ENCODE measurements at places on chromosomes 16 and 17.

- H3K27ac ChIP-seq: peak overlapping the region; percentile 99
- peaks cover 79% of the 10 kb centered on the region for H3K4me1 ChIP-seq
- DNase-seq: peak; percentile 33
- H3K4me3 ChIP-seq: peak overlapping the region; percentile 89
Measured at GRCh38 chr17:40561871-40562611, 3.2 kb downstream of the CCR7 start.

- H3K4me3 ChIP-seq: peak overlapping the region; percentile 95
- DNase-seq: no peak
- peaks cover 74% of the 10 kb centered on the region for H3K4me1 ChIP-seq
- H3K36me3 ChIP-seq: peaks cover 10% of the 10 kb centered on the region
- H3K27ac ChIP-seq: peak overlapping the region; percentile 96
- H3K27me3 ChIP-seq: no peaks in the 10 kb centered on the region
Measured at GRCh38 chr17:21283482-21284318, 811 bp upstream of the MAP2K3 start.

GRCh38 chr16:52090080-52090479, 456.9 kb downstream of the TOX3 start:
- DNase-seq: no peak
- no peaks in the 10 kb centered on the region for H3K4me1 ChIP-seq
- no peak overlapping the region for H3K27ac ChIP-seq
- H3K4me3 ChIP-seq: no peak overlapping the region
- no peaks in the 10 kb centered on the region for H3K27me3 ChIP-seq

- DNase-seq: no peak
- no peaks in the 10 kb centered on the region for H3K36me3 ChIP-seq
- no peaks in the 10 kb centered on the region for H3K4me1 ChIP-seq
- H3K4me3 ChIP-seq: no peak overlapping the region
Measured at GRCh38 chr16:78591682-78592103, 492.2 kb downstream of the WWOX start.

- H3K36me3 ChIP-seq: no peaks in the 10 kb centered on the region
- H3K27ac ChIP-seq: no peak overlapping the region
- peaks cover 7% of the 10 kb centered on the region for H3K27me3 ChIP-seq
- H3K4me1 ChIP-seq: no peaks in the 10 kb centered on the region
Measured at GRCh38 chr17:9232155-9232475, 210.8 kb downstream of the NTN1 start.

All from activated B cell treated with CpG ODN at 0.5 μM for 24 hours (primary cell).